ENCODE measurements at places on chromosomes 16 and 17. TPM values are rescaled to one million over a fixed set of nuclear protein-coding genes. Genes with fewer than 3 reads are reported as not detected.

Gene KRTAP16-1
- total RNA-seq: not detected

GRCh38 chr16:47866423-47866822, 289.4 kb downstream of the ABCC12 start:
- DNase-seq: no peak

DNA sequence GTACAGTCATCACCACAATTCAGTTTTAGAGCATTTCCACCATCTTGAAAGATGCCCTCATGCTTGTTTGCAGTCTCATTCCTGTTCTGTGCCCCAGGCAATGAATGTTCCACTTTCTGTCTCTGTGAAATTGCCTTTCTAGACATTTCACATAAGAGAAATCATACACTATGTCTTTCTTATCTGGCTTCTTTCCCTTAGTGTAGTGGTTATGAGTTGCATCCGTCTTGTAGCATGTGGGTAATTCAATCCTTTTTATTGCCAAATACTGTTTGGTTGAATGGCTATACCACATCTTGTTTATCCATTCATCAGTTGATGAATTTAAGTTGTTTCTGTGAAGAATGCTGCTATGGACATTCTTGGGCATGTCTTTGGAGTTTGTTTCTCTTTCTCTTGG, 132.5 kb upstream of the PLCG2 start:
- DNase-seq: no peak

Gene NEUROD2
- not detected for total RNA-seq

DNA sequence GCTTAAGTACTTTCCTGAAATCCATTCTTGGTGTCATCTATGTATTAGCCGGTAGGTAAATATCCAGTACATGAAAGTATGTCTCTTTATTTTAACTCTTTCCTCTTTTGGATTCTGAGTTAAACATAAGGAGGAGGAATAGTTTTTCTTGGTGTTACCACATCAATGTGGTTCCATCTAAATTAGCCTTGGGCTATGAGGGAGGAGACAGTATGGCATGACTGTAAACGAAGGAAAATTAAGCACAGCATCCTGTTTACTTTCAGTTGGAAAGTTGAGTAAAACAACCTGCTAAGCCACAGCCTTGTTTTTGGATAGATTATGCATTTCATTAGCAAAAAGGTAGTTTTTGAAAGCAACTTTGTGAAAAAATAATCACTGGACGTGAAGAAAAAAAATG, 693.0 kb upstream of the SOX9 start:
- DNase-seq: no peak

GRCh38 chr16:3858801-3859200, 21.7 kb downstream of the CREBBP start:
- no peak for DNase-seq

- DNase-seq: no peak
These were observed 306.8 kb upstream of the CCL2 start for GRCh38 chr17:33948309-33948708.

- no peak for DNase-seq
These were observed 143.2 kb upstream of the TNRC6C start for GRCh38 chr17:77815127-77815905.

DNA sequence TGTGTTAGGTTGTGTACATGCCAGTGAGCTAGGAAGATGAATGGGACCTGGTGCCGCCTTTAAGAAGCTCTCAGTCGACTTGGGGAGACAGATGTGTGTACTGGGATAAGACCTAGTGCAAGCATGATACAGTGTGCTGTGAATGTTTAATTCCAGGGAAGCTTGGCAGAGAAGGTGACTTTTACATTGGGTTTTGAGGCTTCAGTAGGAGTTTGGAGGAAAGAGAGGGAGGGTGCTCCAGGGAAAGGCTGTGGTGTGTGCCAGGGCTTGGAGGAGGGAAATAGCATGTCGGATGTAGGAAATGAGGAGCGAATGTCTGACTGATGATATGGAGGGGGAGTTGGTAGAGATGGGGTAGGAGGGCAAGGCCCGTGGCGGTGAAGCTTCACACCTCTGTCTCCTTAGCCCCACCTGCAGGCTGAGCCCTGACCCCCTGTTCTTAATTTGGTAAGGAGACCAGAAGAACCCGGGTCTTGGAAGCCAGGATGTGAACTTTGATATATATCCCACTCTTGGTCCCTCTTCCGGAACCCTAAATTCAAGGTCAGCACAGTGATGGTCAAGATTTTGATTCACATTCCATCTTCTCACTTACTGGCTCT, 76.6 kb downstream of the PLCG2 start:
- no peak for DNase-seq

- no peak for DNase-seq
These were observed 72.6 kb upstream of the CNEP1R1 start for GRCh38 chr16:49952386-49952785.

DNA sequence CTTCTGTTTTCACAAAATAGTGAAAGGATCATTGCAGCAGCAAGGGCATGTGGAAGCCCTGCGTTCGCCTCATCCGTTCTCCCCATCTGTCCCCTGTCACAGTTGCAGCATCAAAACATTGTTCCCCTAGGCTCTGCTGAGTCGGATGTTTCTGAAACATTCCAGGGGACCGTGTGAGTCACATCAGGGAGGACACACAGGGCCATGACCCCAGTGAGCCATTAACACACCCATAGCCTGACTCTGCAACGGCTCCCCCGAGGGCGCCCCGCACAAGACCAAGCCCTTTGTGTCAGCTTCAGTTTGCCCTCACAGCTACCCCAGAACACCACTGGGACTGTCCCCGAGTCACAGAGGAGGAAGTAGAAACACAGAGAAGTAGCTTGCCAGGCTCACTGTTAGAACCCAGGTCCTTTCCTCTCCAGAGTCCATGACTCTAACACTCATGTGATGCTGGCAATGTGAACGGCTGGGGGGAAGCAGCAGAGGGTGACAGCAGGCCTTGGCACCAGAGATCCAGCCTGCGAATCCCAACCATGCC, 63.3 kb upstream of the HSBP1 start:
- peak; percentile 43 for DNase-seq

GRCh38 chr16:49964973-49965372, 60.1 kb upstream of the CNEP1R1 start:
- DNase-seq: no peak

DNA sequence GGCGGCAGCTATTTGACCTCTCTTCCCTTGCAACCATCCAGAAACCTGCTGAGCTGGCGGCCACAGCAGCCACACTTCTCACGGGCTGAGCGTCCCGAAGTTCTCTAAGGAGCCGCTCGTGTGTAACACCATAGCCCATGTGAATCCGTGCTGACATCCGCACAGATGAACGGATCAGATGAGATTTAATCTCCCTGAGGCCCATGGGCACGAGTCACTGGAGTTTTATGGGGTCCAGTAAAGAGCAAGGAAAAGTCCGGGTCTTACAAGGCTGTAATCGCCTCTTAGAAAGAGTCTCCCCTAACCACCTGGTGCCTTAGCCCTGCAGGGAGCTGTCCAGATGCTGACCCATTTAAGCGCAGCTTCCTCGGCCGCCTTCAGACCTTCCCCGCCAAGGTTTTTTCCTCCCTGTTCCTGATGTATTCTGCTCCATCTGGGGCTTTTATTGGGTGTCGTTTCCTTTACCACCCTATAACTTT, 5.5 kb upstream of the CACNG5 start:
- DNase-seq: peak; percentile 45

DNA sequence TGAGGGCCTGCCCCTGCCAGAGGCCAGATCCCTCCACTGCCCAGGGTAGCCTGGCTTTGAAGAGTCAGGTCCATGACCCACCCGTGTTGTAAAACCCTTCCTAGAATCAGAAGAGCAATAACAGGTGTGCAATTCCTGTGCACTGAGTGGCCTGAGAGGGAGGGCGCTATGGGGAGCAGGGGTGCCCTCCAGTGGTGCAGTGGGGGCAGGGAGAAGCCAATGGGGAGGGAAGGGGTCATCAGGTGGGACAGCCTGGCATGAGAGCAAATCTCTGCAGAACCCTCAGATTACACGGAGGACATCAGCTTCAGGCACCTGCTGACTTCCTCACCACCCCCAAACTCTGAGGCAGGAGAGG, 72.9 kb upstream of the ZNF469 start:
- DNase-seq: no peak

- DNase-seq: no peak
These were observed 322.0 kb upstream of the SALL1 start for GRCh38 chr16:51473091-51473490.

GRCh38 chr17:57366177-57366557, 109.8 kb downstream of the MSI2 start:
- no peak for DNase-seq

DNA sequence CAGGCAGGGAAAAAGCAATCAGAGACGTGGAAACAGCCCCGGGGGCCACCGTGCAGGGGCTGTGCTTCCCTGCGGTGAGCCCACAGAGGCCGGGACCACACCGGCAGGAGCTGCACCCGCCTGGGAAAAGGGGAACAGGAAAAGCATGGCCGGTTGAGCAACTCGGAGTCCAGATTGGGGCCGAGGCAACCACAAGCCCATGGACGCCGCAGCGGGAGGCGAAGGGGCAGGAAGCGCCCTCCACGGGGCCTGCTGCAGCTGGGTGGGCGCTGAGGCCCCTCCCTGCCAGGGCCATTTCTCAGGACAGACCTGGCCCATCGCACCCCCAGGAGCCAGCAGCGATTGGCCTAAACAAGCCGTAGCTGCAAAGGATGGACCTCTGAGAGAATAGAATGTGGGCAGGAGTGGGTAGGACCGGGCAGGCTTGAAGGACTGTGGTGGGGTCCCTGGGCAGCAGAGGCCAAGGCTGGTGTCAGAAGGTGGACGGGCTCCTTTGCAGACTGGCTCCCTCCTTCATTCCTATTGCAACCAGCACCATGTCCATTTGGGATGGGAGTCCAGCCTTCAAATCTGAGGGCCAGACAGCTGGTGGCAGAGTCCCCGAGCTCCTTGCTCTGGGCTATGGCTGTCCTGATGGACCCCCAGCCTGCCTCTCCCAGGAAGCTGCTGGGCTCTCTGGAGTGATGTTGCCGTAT, 30.4 kb downstream of the COX4I1 start:
- DNase-seq: no peak

Gene KRT10
- 39.1 TPM for total RNA-seq

DNA sequence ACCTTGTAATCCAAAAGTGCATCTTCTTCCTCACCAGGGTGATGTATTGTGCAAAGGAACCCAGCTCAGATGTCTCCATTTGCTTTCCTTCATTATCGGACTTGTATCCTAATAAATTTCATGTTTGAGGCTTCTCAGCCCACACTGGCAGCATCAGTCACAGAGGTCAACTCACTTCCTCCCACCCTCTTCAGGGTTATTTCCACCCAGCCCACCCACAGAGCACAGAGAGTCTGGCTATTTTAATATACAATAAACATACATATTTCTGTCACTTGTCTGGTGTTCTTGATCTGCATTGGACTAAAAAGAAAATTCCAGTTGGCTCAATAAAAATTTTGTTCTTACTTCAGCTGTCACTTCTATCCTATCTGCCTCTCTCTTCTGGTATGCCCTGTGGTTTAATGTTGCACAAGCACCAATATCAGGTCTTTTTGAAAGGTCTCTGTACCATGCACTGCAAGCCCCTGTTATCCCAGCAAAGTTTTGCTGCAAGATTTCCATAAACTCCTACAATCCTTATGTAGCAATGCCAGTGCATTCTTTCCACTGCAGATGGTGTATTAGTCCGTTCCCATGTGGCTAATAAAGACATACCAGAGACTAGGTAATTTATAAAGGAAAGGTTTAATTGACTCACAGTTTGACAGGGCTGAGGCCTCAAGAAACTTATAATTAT, 201.8 kb downstream of the CDH11 start:
- no peak for DNase-seq

Gene ASGR2
- not detected for total RNA-seq

DNA sequence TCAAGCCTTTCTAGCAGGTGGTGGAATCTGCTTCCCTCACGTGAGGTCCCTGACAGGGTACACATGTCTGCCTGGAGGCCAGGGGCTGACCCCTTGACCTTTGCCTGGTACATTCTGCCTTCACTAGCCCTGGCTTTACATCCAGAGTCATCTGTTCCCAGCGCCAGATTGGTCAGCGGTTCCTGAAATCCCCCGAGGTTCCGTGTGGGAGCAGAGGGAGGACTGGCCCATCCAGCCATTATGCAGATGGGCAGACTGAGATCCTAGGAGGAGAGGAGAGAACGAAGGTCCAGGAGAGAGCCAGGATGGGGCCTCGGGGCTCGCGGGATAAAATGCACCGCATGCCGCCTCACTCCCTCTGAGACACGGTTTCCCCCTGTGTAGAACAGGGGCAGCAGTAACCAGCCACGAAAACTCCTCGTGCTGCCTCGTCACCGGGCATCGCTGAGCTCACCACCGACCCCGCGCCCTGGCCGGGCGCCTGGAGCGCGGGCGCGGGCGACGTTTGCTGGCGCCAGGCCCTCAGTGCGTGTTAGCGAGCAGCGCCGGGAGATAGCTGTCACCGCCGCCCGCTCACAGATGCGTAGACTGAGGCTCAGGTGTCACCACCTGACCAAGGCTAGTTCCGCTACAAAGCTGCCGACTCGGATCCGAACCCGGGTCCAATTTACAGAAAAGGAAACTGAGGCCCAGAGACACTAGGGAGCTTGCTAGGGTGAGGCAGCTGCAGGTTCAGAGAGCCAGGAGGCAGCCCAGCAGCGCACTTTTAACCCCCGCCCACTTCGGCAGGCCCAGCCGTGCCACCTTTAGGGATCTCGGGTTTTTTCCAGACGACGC, 811 bp upstream of the MAP2K3 start:
- DNase-seq: no peak

DNA sequence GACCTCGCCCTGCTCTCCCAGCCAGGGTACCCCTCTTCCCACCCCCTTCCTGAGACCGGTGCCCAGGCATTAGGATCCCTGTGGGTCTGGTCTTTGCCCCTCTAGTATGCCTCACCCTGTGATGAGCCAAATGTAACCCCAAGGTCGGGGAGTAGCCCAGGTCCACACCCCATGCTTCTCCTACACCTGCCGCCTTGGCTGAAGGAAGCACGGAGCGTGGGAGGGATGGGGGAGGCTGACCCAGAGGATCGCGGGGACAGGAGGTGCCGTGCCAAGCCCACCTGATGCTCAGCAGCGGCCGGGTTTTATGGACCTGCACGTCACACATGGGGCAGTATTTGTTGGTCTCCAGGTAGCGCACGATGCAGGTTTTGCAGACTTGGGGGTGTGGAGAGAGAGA, 8.8 kb downstream of the PCGF2 start:
- no peak for DNase-seq

DNA sequence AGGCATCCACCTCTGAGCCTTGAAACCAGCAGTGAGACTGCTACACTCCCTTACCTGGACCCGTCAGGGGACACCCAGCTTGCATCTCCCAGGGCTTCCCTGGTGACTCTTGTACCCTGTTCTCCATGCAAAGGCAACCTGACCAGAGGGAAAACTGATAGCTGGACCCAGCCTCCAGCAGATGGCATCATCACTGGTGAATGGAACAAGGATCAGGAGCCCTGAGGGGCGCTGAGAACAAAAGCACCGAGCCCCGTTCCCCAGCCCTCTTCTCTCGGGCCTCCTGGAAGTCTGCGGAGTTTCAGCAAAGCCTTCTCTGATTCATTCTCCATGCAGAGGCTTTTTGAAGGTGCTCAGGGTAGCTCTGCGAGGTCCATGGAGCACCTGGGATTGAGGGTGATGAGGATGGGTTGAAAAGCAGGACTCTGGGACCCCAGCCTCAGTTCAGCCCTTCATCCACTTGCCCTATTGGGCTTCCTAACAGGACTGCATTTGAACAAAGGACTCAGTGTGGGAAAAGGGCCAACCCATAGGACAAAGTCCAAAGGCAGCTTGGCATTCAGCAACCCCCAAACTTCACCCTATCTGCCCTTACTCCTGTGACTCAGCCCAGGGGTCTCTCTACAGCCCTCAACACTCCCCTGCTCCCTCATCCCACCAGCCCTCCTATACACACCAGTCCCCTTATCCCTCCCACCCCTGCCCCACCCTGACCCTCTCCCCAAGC, 45.0 kb upstream of the LHX1 start:
- DNase-seq: no peak

Measured in neural crest cell (in vitro differentiated cells).